ENCODE measurements at places on chromosomes 7 and 10.

DNA sequence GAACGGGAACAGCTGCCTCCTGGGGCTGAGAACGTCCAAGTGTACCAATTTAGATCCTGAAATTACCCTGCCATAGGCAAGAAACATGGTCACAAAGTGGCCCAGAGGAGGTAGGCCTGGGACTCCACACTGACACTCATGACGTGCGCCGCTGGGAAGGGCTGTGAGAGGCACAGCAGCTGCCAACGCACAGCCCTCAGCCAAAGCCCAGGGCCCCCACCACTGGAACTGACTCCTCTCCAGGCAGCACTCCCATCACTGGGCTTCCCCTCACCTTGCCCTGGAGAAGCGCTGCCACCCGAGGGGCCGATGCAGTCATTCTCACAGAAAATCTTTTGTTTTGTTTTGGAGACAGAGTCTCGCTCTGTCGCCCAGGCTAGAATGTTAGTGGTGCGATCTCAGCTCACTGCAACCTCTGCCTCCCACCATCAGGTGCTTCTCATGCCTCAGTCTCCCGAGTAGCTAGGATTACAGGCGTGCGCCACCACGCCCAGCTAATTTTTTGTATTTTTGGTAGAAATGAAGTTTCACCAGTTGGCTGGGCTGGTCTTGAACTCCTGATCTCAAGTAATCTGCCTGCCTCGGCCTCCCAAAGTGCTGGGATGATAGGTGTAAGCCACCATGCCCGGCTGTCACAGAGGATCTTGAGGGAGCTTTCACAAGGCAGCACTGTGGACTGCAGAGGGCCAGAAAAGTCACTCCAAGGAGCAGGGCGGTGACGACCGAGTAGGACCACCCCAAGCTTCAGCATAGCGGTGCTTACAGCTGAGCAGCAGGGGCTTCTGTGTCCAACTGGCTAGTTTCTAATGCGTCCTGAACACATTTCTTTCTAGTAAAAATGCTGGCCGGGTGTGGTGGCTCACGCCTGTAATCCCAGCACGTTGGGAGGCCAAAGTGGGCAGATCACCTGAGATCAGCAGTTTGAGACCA is 13.5 kb downstream of the GUSB start:
- DNase-seq: no peak

DNA sequence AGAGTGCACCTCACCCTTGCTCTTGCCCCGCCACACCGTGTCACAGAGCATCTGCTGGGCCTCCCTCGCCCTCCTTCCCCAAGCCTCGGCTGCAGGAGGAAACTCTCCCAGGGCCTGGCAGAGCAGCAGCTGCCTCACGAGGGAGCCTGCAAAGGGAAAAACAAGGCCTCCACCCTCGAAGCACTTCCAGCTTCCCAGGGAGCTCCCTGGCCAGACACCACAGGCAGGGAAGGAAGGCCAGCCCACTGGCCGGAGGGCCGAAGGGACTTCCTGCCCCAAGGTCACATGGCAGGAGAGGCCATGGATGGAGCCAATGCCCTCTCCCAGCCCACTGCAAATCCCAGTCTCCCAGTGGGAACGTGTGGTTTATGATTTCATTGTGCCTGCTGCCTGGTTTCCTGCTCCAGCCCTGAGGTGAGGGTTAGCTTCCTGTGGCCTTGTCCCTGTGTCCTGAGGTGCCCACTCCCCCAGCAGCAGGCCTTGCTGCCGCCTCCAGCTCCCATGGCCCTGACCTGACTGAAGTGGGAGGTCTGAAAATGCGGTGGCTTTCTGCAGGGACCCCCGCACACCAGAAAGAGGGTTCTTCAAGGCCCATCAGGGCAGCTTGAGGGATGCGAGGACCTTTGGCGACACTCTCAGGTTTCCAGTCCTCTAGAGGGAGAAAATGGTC is 100.5 kb upstream of the PPIF start:
- DNase-seq: no peak

DNA sequence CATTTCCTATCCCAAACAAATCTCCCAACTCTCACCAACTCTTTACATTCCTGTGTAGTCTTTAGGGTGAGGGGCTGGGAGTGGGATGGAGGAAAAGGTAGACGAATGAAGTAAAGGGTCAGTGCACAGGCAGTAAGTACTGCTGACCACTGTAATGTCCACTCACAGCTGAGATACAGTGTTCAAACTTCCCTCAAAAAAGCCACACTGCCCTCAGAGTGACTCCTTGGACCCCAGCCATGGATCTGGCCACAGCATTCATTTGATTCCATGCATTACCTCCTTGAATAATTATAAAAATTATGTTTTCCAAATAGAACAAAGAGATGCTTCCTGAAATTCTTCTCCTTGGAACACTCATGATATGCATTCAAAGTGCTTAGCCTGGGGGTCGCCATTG is 19.8 kb upstream of the HIPK2 start:
- DNase-seq: no peak

GRCh38 chr10:112262546-112262945 is 20.7 kb upstream of the TECTB start:
- DNase-seq: no peak

DNA sequence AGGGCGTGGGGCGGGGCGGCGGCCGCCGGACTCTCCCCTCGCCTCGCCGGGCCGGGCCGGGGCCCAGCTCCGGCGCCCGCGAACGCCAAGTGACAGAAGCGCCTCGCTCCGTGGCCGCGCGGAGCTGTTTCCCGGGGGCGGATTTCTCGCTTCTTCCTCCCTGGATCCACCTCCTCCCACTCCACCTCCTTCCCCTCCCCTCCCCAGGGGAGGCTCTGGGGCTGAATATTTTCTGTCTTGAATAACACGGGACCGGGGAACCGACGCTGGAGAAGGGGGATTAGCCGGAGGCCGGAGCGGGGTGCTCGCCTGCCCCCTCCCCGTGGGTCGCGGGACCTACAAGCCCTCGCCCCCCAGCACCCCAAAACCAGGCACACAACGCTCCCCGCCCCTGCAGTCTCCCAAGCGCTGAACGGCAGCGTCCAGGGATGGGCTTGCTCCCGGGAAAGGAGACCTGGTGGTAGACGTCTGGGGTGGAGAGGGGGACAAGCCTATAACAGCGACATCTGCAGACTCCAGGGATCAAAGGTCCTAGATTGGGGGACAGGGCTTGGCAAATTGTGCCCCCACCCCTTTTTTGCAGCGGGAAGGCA is at the start of gene ARHGAP21:
TSS of gene ARHGAP21 (minus strand) at position 100 of the 593 bp plus-strand sequence. CDS start 1,988 bp downstream, outside the sequence.
- DNase-seq: no peak

GRCh38 chr10:9510626-9511025 is 1456.1 kb downstream of the GATA3 start:
- DNase-seq: no peak

DNA sequence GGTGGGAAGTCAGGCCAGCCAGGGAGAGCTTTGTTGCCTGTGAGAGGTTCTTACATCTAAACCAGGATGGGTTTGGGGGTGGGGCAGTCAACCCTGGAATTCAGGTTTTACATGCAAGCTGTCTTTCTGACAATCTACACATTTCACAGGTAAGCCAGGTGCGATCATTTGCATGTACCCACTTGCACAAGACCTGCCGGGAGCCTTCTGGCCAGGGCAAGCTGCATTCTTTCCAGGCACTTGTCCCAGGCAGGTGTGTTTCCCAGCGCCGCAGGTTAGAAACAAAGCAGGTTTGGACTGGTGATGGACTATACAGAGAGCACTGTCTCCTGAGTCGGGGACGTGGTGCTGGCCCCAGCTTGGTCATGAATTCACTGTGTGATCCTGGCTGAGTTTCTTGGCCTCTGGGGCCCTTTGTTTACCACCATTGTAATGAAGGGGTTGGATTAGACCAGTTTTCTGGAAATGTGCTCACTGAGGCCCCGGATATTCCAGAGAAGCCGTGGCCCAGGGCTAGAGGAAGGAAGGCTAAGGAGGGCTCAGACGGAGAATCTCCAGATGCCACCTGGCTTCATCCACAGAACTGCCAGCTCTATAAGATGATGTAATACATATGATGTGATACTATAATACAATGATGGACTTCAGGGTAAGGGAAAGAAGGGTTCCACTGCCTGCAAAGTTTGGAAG is 205.2 kb upstream of the SVIL start:
- no peak for DNase-seq

GRCh38 chr10:114615600-114616007 is 42.5 kb downstream of the ABLIM1 start:
- no peak for DNase-seq

- DNase-seq: no peak
These were observed 253.7 kb downstream of the DYNC1I1 start for GRCh38 chr7:96026010-96026409.

All from nephron progenitor cell (in vitro differentiated cells).